Suppressor macrophage (primary cell): ENCODE measurements at places on chromosomes 2 and 18.

DNA sequence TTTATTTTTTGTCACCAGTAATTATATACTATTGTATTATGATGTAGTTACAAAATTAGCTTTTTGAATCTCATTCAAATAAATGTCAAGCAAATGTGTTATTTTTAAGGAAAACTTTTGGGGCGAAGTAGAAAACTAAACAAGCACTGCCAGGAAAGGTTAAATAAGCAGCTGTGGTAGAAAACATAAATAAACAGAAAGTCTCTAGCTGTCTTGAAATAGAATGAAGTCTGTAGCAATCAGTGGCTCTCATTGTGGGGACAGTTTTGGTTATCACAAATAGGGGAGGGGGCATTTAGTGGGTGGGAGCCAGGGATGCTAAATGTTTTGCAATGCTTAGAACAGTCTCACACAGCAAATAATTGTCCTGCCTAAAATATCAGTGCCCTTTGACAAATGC, 3.4 kb downstream of the INSIG2 start:
- DNase-seq, result no peak

DNA sequence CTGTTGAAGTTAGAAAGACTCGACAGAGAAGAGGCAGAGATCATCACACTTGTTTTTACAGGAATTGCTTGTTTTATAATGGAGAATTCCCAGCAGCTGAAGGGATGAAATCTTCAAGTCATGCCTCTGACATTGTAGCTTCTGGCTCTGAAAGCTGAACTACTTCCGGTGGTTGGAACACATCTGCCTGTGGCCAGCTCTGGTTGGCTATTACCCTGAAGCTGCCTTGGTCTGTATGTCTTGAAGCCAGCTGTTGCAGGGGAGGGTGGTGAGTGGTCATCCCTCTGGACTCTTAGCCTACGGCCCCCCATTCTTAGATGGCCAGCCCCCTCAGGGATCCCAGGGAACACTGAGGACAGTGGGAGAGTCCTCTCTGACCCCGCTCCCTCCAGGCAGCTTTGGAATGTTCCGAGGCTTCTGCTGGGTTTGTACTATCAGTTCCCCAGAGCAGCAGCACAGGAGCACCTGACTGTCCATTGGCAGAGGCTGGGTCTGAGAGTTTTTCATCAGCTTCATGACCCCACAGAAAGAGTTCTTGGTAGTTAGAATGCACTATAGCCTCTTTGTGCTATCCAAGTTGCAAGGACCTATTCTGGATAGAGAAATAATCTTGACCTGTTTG, 87.4 kb upstream of the CAPN13 start:
- no peak for DNase-seq

GRCh38 chr18:76908277-76908676, 85.9 kb downstream of the ZNF236 start:
- no peak for DNase-seq

GRCh38 chr2:8831516-8831915, 5.9 kb downstream of the KIDINS220 start:
- no peak for DNase-seq

- DNase-seq, result no peak
Measured at GRCh38 chr2:222525811-222526210, 101.5 kb downstream of the SGPP2 start.

- DNase-seq, result no peak
Measured at GRCh38 chr18:54254265-54254758, 15.0 kb upstream of the POLI start.

- no peak for DNase-seq
Measured at GRCh38 chr2:128497461-128497860, 178.8 kb upstream of the HS6ST1 start.

DNA sequence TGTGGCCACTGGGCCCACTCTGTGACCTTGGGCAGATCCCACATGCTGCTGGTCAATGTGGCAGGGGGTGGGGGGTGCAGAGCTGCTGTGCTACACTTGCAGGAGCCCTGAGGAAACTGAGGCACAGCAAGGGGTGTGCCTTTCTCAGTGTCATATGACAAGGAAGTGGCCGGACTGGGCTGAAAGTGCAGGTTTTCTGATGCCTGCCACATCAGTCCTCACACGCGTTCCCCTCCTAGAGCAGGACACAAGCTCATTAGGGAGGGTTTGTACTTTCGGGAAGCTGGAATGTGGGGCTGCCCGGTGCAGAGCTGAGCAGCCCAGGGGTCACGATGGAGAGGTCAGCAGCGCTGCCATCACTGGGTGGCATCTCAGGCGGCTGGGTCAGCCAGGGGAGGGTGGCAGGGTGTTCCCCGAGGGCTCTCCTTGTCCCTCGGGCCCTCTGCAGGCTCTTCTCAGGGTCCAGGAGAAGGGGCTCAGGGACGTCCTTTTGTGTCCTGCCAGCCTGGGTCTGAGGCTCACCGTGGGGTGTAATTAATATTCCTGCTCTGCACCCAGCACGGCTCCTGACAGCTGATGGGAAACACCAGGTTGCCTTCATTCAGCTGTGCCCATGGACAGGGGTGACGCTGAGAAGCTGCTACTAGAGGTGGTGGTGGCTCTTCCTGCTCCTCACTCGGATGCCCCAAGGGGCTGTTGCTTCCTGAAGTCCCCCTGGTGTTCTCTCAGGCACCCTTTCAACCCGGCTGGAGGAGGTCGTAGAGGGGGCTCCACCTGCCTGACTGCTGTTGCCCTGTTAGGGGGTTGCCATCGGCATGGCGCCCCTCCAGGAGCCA, 62.1 kb upstream of the HDAC4 start:
- DNase-seq, result no peak
